ENCODE measurements at places on chromosomes 13 and 19. TPM values are rescaled to one million over a fixed set of nuclear protein-coding genes. Genes with fewer than 3 reads are reported as not detected.

EPSTI1 gene
- 16.0 TPM for total RNA-seq

ATP4A gene
- total RNA-seq = not detected

PCP2 gene
- not detected for total RNA-seq

SUPT20H gene
- total RNA-seq = 44.3 TPM

MBD3L2 gene
- not detected for total RNA-seq

PTOV1 gene
- total RNA-seq = 62.2 TPM

TMC4 gene
- total RNA-seq = 0.50 TPM

CLDN10 gene
- 5.2 TPM for total RNA-seq

CARM1 gene
- 17.4 TPM for total RNA-seq

LRRC8E gene
- total RNA-seq = 0.40 TPM

PABPC3 gene
- total RNA-seq = 0.28 TPM

FCAR gene
- not detected for total RNA-seq

SLC8A2 gene
- 3.2 TPM for total RNA-seq

PSG11 gene
- 0.55 TPM for total RNA-seq

GAPDHS gene
- not detected for total RNA-seq

KLK3 gene
- total RNA-seq = not detected

ARMC6 gene
- 29.3 TPM for total RNA-seq

ZNF600 gene
- 5.7 TPM for total RNA-seq

MAP4K1 gene
- total RNA-seq = 1.6 TPM

ZNF699 gene
- 19.5 TPM for total RNA-seq

BIVM gene
- 52.4 TPM for total RNA-seq

THOP1 gene
- total RNA-seq = 42.2 TPM

THSD8 gene
- 8.7 TPM for total RNA-seq

ESD gene
- 158 TPM for total RNA-seq

SBSN gene
- 0.06 TPM for total RNA-seq

APLP1 gene
- 205 TPM for total RNA-seq

IQCN gene
- total RNA-seq = 4.4 TPM

CGB7 gene
- not detected for total RNA-seq

ZNF571 gene
- total RNA-seq = 14.2 TPM

ZNF91 gene
- 147 TPM for total RNA-seq

HCN2 gene
- 35.7 TPM for total RNA-seq

CPB2 gene
- 0.11 TPM for total RNA-seq

FUZ gene
- 17.2 TPM for total RNA-seq

WTIP gene
- total RNA-seq = 39.9 TPM

ZNF763 gene
- total RNA-seq = 5.7 TPM

ZGLP1 gene
- 9.5 TPM for total RNA-seq

DCLK1 gene
- 112 TPM for total RNA-seq

B3GNT8 gene
- total RNA-seq = 7.8 TPM

ZNF443 gene
- 10.9 TPM for total RNA-seq

CYP4F11 gene
- 0.17 TPM for total RNA-seq

NLRP9 gene
- not detected for total RNA-seq

ZNF534 gene
- total RNA-seq = 0.72 TPM

MIR17HG gene
- 5.4 TPM for total RNA-seq

ADGRE2 gene
- total RNA-seq = 1.3 TPM

ARGLU1 gene
- 150 TPM for total RNA-seq

KLK2 gene
- 0.06 TPM for total RNA-seq

ZNF607 gene
- 13.2 TPM for total RNA-seq

ZNF560 gene
- total RNA-seq = 0.66 TPM
